ENCODE measurements at places on chromosomes 4 and X. TPM values are rescaled to one million over a fixed set of nuclear protein-coding genes. Genes with fewer than 3 reads are reported as not detected.

L1CAM gene
- 0.23 TPM for total RNA-seq

BEX5 gene
- 0.30 TPM for total RNA-seq

NIPAL1 gene
- total RNA-seq = not detected

ASMT gene
- total RNA-seq = not detected

FGF16 gene
- 0.30 TPM for total RNA-seq

CACNA1F gene
- not detected for total RNA-seq

CSN1S1 gene
- not detected for total RNA-seq

IL13RA2 gene
- total RNA-seq = 2.3 TPM

FABP2 gene
- not detected for total RNA-seq

CDS1 gene
- total RNA-seq = not detected

DKC1 gene
- total RNA-seq = 46.5 TPM

GABRB1 gene
- not detected for total RNA-seq

SLC6A14 gene
- total RNA-seq = not detected

CLDN34 gene
- total RNA-seq = not detected

CFAP99 gene
- total RNA-seq = not detected

CT47C1 gene
- total RNA-seq = not detected

CCDC160 gene
- total RNA-seq = not detected

PLAC8 gene
- not detected for total RNA-seq

PPEF2 gene
- total RNA-seq = not detected

VEGFC gene
- total RNA-seq = 27.3 TPM

TAF7L gene
- 0.23 TPM for total RNA-seq

EXOC1L gene
- total RNA-seq = not detected

PPP2R2C gene
- total RNA-seq = not detected

RASL11B gene
- total RNA-seq = 0.35 TPM

TAB3 gene
- total RNA-seq = 5.2 TPM

FAM13A gene
- 17.4 TPM for total RNA-seq

ARHGAP36 gene
- not detected for total RNA-seq

WAS gene
- total RNA-seq = not detected

LDB2 gene
- total RNA-seq = 543 TPM

EDA gene
- total RNA-seq = 0.35 TPM

STATH gene
- total RNA-seq = not detected

IL15 gene
- 6.9 TPM for total RNA-seq

ASB11 gene
- not detected for total RNA-seq

LNX1 gene
- 5.1 TPM for total RNA-seq

NLGN4X gene
- total RNA-seq = not detected

MAGEB4 gene
- total RNA-seq = not detected

DGAT2L6 gene
- not detected for total RNA-seq

POU3F4 gene
- total RNA-seq = not detected

SPOCK3 gene
- 0.60 TPM for total RNA-seq
